Heart left ventricle (tissue), 16 donors: ENCODE measurements at places on chromosomes 11 and 22. TPM values are rescaled to one million over a fixed set of nuclear protein-coding genes. Genes with fewer than 3 reads are reported as not detected.

DNA sequence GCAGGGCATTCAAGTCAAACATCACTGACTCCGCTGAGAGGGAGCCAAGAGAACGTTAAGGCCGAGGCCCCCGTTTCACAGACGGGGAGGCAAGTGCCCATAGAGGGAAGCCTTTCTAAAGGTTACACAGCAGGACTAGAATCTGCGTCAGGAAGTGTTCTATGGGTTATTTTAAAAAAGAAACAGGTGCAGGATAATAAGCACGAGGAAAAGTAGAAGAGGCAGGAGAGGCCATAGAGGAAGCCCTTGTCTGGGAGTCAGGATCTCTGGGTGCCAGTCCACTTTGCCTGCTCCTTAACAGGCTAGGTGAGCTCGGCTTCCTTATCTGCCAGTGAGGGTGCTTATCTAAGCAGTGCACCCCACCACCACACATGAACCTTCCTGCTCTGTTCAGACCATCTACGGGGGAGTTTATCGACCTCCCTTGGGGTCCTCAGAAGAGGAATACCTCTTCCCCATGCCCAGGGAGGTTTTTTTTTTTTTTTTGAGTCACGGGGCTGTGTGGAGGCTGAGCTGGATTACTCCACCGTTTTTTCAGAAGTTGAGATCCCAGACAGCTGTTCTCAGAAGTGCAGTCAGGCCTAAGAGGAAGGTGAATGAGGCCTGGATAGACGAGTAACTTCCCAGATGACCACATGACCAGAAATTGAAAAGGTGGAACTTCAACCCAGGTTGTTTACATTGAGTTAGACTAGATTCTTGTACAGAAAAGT, 1.2 kb upstream of the FCHSD2 start:
- no peaks in the 10 kb centered on the region for H3K36me3 ChIP-seq
- H3K27ac ChIP-seq, result peak overlapping the region; percentile 98
- H3K27me3 ChIP-seq, result no peaks in the 10 kb centered on the region
- DNase-seq, result no peak
- peaks cover 56% of the 10 kb centered on the region for H3K4me1 ChIP-seq

DNA sequence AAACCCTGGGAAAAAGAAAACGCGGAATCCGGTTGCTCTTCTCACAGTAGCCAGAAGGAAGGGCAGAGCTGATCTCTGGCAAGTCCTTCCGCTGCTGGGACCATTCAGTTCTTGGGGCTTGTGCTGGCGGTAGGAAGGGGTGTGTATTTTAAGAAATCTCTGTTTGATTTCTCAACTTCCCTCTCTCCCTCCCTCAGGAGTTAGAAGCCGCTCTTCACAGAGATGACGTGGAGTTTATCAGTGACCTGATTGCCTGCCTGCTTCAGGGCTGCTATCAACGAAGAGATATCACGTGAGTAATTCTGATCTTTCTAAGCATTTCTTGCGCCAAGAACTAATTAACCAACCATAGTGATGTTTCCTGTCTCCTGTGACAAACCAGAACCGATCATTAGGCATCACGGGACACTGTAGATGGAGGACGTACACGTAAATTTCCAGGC, 85.9 kb upstream of the SLC25A18 start:
- H3K27me3 ChIP-seq, result no peaks in the 10 kb centered on the region
- H3K36me3 ChIP-seq, result no peaks in the 10 kb centered on the region
- peak; percentile 68 for DNase-seq
- no peaks in the 10 kb centered on the region for H3K4me1 ChIP-seq
- peak overlapping the region; percentile 26 for H3K27ac ChIP-seq

DNA sequence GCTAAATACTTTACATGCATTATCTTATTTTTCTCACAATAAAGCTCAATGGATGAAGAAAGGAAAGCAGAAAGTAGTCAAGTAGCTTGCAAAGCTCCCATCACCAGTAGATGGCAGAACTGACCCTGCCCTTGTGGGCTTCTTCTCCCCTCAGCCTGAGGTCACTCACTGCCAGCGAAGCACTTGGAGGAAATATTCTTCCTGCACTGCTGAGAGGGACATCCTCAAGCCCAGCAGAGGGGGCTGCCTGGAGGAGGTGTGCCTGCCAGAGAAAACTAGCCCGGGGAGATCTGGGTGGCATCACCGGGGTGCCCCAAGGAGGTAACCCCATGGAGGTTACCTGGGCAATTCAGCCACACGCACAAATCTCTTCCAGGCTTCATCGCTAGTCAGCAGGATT, 6.6 kb downstream of the APOL4 start:
- no peak overlapping the region for H3K4me3 ChIP-seq
- peak; percentile 71 for DNase-seq
- H3K27ac ChIP-seq, result no peak overlapping the region

GRCh38 chr11:125916683-125917347, 12.5 kb downstream of the DDX25 start:
- DNase-seq, result no peak
- H3K4me1 ChIP-seq, result no peaks in the 10 kb centered on the region
- peaks cover 14% of the 10 kb centered on the region for H3K27me3 ChIP-seq
- H3K36me3 ChIP-seq, result no peaks in the 10 kb centered on the region
- H3K27ac ChIP-seq, result no peak overlapping the region
- H3K4me3 ChIP-seq, result no peak overlapping the region

- no peaks in the 10 kb centered on the region for H3K36me3 ChIP-seq
- H3K4me1 ChIP-seq, result no peaks in the 10 kb centered on the region
- no peak overlapping the region for H3K4me3 ChIP-seq
- no peak overlapping the region for H3K27ac ChIP-seq
These were observed 48.5 kb downstream of the SVIP start for GRCh38 chr11:22780952-22781593.

The FAM83F gene
- total RNA-seq, result 3.1 TPM

GRCh38 chr11:9096427-9096826, 5.0 kb upstream of the SCUBE2 start:
- no peaks in the 10 kb centered on the region for H3K27me3 ChIP-seq
- H3K36me3 ChIP-seq, result no peaks in the 10 kb centered on the region

- H3K27me3 ChIP-seq, result no peaks in the 10 kb centered on the region
- no peaks in the 10 kb centered on the region for H3K4me1 ChIP-seq
- no peak overlapping the region for H3K4me3 ChIP-seq
- no peak for DNase-seq
These were observed 139.5 kb upstream of the C11orf58 start for GRCh38 chr11:16598906-16599305.

GRCh38 chr11:44613153-44613552, 47.7 kb downstream of the CD82 start:
- no peaks in the 10 kb centered on the region for H3K36me3 ChIP-seq
- H3K27me3 ChIP-seq, result no peaks in the 10 kb centered on the region
- H3K4me3 ChIP-seq, result no peak overlapping the region
- DNase-seq, result no peak
- no peak overlapping the region for H3K27ac ChIP-seq

GRCh38 chr11:32949739-32950138, 57.1 kb downstream of the QSER1 start:
- DNase-seq, result no peak
- H3K27me3 ChIP-seq, result no peaks in the 10 kb centered on the region
- peaks cover 8% of the 10 kb centered on the region for H3K36me3 ChIP-seq
- no peak overlapping the region for H3K4me3 ChIP-seq

The PACSIN3 gene
- 211 TPM for total RNA-seq

- no peaks in the 10 kb centered on the region for H3K27me3 ChIP-seq
- no peaks in the 10 kb centered on the region for H3K36me3 ChIP-seq
- DNase-seq, result no peak
- H3K4me3 ChIP-seq, result no peak overlapping the region
These were observed 44.6 kb upstream of the SPATA19 start for GRCh38 chr11:133889893-133890292.

DNA sequence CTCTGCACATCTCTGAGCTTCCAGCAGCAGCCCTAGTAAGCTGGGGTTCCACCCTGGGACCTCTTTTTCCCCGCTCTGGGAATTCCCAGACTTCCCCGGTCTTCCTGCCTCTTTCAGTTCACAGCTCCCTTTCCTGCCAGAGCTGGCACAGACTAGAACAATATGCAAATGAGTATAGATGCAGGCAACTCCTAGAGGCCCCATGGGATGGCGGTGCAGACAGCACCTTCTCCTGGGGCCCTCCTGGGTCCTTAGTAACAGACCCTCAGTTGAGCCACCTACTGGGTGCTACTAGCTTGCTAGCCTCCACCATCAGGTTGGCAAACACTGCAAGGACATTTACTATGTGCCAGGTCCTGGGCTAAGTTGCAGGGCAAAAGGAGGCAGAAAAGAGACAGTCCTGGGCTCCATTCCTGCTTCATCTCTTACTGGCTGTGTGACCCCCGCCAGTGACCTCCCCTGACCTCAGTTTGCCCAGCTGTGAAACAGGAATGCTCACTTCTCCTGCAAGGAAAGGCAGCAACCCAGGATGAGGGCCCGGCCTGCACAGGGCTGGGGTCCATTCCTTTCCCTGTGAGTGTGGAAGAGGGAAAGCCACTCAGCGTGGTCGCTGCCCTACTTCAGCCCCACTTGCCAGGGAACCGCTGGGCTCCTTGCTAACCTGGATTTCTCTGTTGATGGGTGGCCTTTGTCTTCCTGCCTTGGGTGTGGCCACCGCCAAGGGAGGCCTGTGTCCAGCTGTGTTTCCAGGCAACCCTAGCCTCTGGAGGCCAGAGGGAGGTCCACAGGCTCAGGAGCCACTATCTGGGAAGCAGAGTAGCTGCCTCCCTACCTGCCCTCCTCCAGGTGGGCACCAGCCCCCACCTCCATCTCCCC, 7.3 kb downstream of the RELT start:
- H3K36me3 ChIP-seq, result no peaks in the 10 kb centered on the region
- H3K27ac ChIP-seq, result no peak overlapping the region
- H3K4me1 ChIP-seq, result peaks cover 82% of the 10 kb centered on the region
- no peak overlapping the region for H3K4me3 ChIP-seq
- DNase-seq, result no peak

- H3K36me3 ChIP-seq, result no peaks in the 10 kb centered on the region
- no peaks in the 10 kb centered on the region for H3K27me3 ChIP-seq
- no peak for DNase-seq
- H3K27ac ChIP-seq, result no peak overlapping the region
- H3K4me1 ChIP-seq, result peaks cover 20% of the 10 kb centered on the region
These were observed 45.2 kb upstream of the MYO18B start for GRCh38 chr22:25696763-25697162.

- H3K27ac ChIP-seq, result no peak overlapping the region
- no peaks in the 10 kb centered on the region for H3K4me1 ChIP-seq
- no peaks in the 10 kb centered on the region for H3K36me3 ChIP-seq
- H3K27me3 ChIP-seq, result no peaks in the 10 kb centered on the region
These were observed 34.1 kb downstream of the SCGB1A1 start for GRCh38 chr11:62452839-62453468.

DNA sequence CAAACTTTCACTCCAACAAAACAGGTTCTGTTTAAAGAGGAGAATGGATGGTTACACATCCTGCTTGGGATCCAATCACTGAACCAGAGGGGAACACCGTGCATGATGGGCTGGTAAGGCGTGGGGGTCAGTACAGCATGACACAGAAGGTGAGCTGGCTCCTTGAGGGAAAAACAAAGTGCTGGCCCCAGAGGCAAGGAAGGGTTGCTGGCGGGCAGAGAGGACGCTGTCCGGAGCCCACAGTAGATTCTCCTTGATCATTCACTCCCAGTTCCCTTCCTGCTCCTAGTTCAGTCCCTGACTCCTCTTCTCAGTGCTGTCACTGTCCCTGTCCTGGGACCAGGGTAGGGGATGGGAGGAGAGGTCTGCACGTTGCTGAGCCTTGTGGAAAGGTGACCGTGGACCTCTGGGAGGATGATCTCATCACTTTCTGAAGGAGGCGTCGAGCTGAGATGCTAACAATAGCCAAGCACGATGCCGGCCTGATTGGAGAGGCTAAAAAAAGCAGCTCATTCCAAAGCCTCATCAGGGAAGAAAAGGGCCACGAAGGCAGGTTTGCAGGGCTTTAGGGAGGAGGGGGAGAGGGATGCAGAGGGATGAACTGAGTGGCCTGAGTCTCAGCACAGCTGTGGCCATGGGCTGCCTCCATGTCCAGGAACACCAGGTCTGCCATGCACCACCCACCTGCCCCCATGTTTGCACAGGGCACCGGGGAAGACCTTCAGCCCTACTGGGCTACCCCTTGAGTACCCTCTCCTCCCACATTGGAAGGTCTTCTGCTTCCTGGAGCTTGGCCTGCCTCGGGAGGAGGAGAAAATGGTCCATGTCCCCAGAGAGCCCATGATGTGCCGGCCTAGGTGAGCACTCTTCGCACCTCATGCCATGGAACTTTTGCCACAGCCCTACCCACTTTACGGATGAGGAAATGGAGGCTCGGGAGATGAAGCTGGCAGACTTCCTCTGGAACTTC, 72.7 kb upstream of the RTL6 start:
- peaks cover 10% of the 10 kb centered on the region for H3K4me1 ChIP-seq
- no peak for DNase-seq
- H3K27ac ChIP-seq, result no peak overlapping the region
- H3K27me3 ChIP-seq, result peaks cover 8% of the 10 kb centered on the region

The SCARF2 gene
- total RNA-seq, result 2.8 TPM

- H3K36me3 ChIP-seq, result no peaks in the 10 kb centered on the region
- DNase-seq, result no peak
- H3K27me3 ChIP-seq, result peaks cover 17% of the 10 kb centered on the region
- H3K27ac ChIP-seq, result no peak overlapping the region
These were observed 316.4 kb downstream of the NTM start for GRCh38 chr11:131686836-131687235.

The UBXN1 gene
- total RNA-seq, result 83.7 TPM

GRCh38 chr11:122131126-122131525, 15.1 kb upstream of the BLID start:
- no peaks in the 10 kb centered on the region for H3K36me3 ChIP-seq
- no peaks in the 10 kb centered on the region for H3K4me1 ChIP-seq
- no peak overlapping the region for H3K27ac ChIP-seq
- H3K4me3 ChIP-seq, result no peak overlapping the region

- no peak overlapping the region for H3K4me3 ChIP-seq
- H3K4me1 ChIP-seq, result no peaks in the 10 kb centered on the region
- no peaks in the 10 kb centered on the region for H3K36me3 ChIP-seq
- no peak for DNase-seq
- peaks cover 2% of the 10 kb centered on the region for H3K27me3 ChIP-seq
- no peak overlapping the region for H3K27ac ChIP-seq
These were observed 120.7 kb upstream of the TMEM45B start for GRCh38 chr11:129694966-129695365.

The OR8K1 gene
- not detected for total RNA-seq

The TECTA gene
- total RNA-seq, result 1.0 TPM

DNA sequence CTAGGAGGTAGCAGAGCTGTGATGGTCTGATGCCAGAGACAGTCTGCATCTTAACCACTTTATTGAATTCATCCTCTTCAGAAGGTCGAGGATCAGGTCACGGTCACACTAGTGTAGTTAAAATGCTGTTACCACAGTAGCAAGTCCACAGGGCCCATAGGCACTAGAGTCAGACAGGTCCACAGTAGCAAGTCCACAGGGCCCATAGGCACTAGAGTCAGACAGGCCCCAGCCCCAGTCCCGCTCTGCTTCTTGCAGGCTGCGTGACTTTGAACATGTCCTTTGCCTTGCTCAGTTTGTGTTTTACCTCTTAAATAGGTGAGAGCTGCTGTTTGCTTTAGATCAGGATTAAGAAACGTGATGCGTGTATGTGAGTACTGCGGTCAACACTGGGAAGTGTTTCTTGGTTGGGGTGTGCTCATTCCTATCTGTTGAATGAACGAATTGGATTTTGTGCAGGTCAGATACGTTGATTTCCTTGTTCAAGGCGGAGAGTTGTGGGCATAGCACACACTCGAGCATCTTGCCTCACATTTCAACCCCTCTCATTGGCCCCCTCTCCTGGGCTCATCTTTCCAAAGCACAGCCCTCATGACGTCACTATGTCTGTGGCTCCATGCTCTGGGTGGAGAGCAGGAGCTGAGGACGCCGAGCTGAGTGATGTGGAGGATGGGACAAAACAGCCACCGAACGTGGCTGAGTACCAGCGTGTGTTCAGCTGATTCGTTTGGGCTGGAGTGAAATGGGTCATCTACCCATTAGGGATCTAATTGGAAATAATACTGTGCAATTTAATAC, 191.7 kb downstream of the TBC1D22A start:
- no peaks in the 10 kb centered on the region for H3K4me1 ChIP-seq
- no peak overlapping the region for H3K4me3 ChIP-seq
- H3K27me3 ChIP-seq, result no peaks in the 10 kb centered on the region
- H3K27ac ChIP-seq, result no peak overlapping the region
- H3K36me3 ChIP-seq, result peaks cover 1% of the 10 kb centered on the region
